ENCODE measurements at places on chromosomes 6 and 20.

- DNase-seq: no peak
Observed at GRCh38 chr20:40958598-40958997, 70.0 kb upstream of the TOP1 start.

DNA sequence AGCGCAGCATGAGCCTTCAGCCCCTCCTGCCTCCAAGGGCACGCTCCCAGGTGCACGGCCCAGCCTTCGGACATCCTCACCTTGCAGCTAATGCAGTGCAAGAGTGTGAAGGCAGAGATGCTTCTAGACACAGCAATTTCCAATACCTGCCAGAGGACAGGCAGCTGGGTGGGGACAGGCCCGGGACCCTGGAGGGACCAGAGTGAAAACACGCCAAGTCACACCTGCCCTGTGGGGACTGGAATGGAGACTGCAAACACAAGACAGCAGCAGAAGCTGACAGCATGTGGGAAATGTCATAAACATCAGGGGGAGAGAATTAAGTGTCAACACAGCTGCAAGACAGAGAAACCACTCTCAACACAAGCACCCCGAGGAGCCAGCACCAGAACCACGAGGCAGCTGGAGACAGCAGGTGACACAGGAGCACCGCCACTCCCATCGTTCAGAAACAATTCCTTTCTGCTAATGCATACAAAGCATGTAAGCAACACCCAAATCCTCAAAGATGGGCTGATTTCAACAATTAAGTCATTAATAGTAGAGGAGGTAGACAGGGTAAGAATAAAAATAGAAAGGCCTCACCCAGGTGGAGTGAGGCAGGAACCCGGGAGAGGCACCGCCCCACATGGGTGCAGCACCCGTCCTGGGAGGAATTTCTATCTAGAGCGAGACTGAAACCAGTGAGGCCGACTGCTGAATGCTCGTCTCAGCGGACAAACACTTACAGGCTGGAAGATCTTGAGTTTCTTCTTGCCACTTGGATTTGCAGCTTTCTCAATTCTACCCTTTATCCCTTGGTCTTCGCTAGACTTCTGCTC is 17.1 kb downstream of the DIDO1 start:
- DNase-seq: no peak

- peak; percentile 93 for DNase-seq
Observed at GRCh38 chr6:5094327-5094726, 9.2 kb downstream of the PPP1R3G start.

DNA sequence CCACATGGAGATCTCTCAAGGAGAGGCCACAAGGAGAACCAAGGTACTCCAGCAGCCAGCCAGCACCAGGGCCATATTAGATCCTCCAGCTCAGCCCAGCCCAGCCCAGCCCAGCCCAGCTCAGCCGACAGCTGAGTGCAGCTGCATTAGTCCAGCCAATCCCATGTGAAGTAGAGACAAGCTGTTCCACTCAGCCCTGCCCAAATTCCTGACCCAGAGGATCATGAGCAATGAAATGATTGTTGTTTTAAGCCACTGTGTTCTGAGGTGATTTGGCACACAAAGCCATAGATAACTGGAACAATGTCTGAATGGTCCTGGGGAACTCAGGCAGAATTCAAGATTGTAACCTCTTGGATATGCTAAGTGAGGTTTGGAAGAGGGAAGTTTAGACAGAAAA is 59.5 kb upstream of the BMP2 start:
- peak; percentile 42 for DNase-seq

DNA sequence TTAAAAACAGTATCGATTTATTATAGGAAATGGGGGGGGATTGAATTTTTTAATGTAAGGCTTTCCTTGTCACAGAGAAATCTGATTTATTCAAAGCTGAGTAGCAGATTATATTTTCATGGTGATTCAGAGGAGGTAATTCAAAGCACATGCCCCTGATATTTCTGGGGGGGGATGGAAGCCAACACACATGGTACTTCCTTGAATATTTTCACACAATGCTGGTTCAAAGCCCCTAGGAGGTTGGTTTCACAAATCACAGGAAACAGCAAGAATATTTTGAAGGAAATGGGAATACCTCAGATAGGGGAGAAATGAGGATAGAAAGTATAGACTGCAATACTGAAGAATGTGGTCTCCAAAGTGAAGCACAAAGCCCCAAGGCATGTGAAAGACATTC is 98.8 kb downstream of the RTN4IP1 start:
- DNase-seq: peak; percentile 40

- peak; percentile 70 for DNase-seq
Observed at GRCh38 chr6:39835821-39836295, 43.7 kb downstream of the DAAM2 start.

DNA sequence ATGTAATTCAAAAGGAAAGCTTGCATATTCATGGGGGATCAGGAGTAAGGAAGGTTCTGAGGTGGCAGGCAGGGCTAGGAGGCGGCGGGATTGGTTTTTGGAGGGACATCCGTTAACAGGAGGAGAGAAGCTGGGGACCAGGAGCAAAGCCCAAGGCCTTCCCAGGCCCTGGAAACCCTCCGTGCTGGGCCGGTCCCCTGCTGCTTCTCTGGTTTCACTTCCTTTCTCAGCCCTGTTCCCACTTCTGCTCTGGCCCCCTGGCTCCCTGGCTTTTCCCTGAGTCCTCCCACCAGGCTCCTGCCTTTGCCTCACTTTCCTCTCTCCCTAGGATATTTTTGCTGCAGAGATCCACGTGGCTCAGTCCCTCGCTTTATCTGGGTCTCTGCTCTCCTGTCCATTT is 26.4 kb upstream of the SALL4 start:
- no peak for DNase-seq

GRCh38 chr20:41279546-41280225 is 37.8 kb downstream of the ZHX3 start:
- DNase-seq: no peak

GRCh38 chr20:13068336-13068735 is 59.6 kb downstream of the SPTLC3 start:
- DNase-seq: no peak

- DNase-seq: peak; percentile 76
Observed at GRCh38 chr20:48631114-48632016, 196.4 kb downstream of the PREX1 start.

- no peak for DNase-seq
Observed at GRCh38 chr6:75488033-75488432, 5.6 kb downstream of the FILIP1 start.

- DNase-seq: peak; percentile 10
Observed at GRCh38 chr20:59526242-59527225, 77.8 kb upstream of the PHACTR3 start.

GRCh38 chr20:58512808-58513552 is 2.2 kb downstream of the APCDD1L start:
- no peak for DNase-seq

- no peak for DNase-seq
Observed at GRCh38 chr6:149680503-149680902, 32.0 kb upstream of the KATNA1 start.

- peak; percentile 53 for DNase-seq
Observed at GRCh38 chr20:46324960-46325703, 16.8 kb upstream of the CDH22 start.

- no peak for DNase-seq
Observed at GRCh38 chr6:53268858-53269608, 79.7 kb downstream of the ELOVL5 start.

GRCh38 chr20:18635380-18635779 is 47.5 kb downstream of the DTD1 start:
- DNase-seq: no peak

- DNase-seq: no peak
Observed at GRCh38 chr6:83917001-83917400, 57.5 kb downstream of the CYB5R4 start.

DNA sequence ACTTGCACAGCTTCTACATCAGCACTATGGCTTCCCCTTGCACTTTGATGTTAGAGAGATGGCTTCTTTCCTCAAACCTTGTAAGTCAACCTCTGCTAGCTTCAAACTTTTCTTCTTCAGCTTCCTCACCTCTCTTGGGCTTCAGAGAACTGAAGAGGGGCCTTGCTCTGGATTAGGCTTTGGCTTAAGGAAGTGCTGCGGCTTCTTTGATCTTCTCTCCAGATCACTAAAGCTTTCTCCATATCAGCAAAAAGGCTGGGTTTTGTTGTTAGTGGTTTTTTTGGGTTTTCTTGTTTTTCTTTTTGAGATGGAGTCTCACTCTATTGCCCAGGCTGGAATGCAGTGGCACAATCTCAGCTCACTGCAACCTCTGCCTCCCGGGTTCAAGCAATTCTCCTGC is 24.0 kb downstream of the CDK5RAP1 start:
- DNase-seq: no peak

DNA sequence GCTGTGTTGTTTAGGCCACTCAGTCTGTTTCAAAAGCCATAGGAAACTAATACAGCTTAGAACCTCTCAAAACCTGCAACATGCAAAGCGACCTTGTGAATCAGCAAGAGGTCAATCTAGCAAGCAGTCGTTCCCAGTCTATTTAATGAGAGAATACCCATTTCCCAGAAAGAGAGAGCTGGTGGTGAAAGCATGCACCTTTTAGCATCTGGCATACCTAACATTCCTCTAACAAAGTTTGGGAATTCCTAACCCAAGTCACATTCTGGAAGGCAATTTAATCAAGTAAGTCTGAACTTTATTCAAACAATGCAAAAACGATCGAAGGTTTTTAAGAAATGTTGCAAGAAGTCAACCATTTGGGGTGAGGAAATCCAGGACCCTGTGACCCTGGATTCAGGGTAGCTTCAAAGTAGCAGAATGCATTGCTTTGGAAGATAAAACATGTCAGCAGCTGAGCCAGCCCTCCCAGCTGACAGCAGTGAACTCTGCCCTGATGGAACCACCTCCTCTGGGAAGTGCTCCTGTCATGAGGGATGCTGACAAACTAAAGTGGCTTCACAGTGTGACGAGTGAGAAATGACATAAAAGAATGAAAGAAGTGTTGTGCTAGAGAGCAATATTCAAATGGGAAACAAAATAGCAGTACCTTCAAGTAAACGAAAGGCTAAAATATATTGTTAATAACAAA is 104.8 kb downstream of the GMDS start:
- DNase-seq: no peak

DNA sequence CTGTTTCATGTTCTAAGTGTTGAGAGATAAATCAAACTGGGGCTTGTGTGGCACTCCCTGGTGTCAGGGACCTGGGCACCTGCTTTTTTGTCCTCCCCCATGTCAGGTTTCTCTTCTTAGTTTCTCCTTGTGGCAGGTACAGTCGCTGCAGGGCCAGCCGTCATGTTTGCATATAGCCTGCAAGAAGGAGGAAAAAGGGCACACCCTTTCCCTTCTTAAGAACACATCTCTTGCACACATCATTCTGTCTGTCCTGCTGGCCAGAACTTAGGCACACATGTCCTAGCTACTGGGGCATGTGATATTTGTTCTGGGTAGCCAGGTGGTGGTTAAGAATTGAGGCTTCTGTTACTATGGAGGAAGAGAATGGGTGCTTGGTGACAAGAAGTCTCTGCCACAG is 27.9 kb downstream of the CDC5L start:
- no peak for DNase-seq

GRCh38 chr20:23021951-23022350 is 13.2 kb upstream of the SSTR4 start:
- no peak for DNase-seq

DNA sequence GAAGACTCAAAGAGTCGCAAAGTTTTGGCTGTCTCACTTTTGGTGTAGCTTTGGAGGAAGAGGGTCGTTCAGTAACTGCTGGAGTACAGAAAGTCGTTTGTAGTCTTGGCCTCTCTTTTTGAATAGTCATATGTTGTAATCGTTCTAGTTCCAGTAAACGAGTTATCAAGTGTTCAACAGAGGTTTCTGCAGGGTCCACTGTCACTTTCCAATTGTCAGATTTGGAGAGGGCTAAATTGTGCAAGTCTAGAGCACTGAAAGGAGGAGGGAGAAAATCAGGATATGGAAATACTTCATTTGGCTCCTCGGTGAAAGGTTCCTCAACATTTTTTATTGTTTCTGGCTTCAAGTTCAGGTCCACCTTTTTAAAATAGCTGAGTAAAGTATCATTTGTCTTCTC is 9.7 kb downstream of the FAM217A start:
- no peak for DNase-seq

DNA sequence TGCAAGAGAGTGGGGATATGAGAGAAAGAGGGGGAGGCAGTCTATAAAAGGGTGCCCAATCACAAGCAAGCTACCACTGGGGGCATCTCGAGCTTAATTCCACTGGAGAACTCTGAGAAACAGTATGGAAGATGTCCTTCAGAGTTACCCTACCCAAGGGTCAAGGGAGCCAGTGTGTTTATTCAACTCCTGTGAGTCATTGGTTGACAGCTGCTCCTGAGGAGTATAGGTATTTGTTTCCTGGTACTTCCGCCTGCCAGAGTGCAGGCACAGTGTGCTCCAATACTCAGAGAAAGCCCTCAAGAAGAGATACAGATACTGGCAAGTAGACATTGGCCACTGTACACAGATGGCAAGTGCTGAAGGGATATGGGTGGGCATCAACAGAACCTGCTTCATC is 49.5 kb downstream of the ARHGAP40 start:
- no peak for DNase-seq

GRCh38 chr6:163092876-163093275 is 321.6 kb upstream of the QKI start:
- DNase-seq: no peak

- DNase-seq: no peak
Observed at GRCh38 chr6:137660296-137660731, 166.1 kb upstream of the OLIG3 start.

GRCh38 chr20:57262301-57262700 is 4.1 kb downstream of the BMP7 start:
- no peak for DNase-seq

DNA sequence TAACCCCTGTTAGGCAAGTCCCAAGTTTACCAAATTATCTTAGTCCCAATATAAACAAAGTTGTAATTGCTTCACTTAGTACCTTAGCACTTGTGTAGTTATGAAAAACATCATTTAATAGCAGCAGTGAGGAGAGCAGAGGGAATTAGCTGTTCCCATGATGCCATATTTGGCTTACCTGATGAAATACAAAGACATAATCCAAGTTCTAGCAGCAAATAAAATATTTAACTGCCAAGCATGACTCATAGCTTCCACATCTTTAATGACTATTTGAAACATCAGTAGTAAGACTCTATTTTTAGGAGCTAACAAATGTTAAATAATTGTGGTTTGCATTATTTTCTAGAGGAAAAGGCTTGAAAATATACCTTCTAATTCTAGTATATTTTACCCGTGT is 94.0 kb upstream of the MCHR2 start:
- peak; percentile 66 for DNase-seq

- no peak for DNase-seq
Observed at GRCh38 chr20:17613328-17614175, 43.7 kb downstream of the DSTN start.

DNA sequence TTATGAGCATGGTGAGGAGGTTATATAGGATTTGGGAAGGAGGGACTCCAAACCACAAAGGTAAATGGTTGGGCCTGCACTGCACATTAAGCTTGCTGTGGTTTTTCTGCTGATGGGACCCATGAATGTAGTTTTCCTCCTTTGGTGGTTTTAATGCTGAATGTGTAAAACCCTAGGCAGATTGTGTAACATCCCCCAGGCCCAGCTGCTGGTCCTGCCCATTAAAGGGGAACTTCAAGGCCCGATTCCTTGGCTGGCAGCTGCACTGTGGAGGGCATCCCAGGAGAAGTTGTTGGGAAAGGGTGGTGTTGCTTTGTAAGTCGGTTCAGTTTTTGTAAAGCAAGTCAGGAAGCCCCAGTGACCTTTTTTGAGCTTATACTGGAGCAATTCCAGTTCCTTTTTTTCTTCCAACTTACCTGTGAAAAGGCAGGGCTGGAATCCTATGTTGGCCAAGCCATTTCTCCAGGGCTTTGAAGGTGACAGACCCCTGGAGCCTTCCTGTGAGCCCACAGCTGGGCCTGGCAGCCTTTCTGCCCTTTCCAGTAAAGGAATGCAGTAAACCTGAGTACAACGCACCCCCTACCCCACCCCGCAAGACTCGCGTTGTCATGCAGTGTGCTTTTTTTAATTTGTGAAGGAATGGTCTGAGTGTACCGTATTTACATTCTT is 43.1 kb upstream of the NAA20 start:
- peak; percentile 81 for DNase-seq

Measured in AG08395 (cell line).